ENCODE measurements at places on chromosomes 16 and 17.

DNA sequence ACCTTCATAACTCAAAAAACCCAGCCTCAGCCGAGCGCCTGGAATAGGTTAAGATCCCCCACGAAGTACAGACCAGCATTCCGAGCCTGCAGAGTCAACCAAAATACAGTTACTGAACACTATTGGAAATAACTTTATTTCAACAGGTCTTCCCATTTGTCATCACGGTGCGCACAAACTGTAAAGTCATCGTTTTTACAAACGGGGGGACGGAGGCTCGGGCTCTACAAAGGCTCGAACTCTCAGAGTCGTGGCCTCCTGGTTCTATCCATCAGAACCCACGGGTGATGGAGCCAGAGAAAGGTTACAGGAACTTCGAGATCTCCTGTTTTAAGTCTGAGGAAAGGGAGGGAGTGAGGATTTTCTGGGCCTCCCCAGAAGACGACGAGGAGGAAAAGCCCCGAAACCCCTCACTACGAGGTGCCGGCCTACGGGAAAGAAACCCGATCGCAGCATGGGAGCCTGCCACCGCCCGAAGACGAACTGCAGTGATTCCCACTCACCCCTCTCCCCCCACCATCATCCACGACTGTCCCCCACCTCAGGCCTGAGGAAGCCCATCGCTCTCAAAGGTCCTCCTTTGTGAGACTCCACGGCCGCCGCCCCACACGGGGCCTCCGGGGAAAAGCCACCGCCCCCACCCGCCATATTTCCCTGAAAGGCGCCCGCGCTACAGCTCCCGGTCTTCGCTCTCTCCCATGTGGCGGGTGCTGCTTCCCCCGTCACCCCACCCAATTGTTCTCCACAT is 917 bp downstream of the YWHAE start:
- peak; percentile 52 for DNase-seq

- DNase-seq: no peak
Observed at GRCh38 chr17:31673076-31673475, 186.0 kb downstream of the COPRS start.

DNA sequence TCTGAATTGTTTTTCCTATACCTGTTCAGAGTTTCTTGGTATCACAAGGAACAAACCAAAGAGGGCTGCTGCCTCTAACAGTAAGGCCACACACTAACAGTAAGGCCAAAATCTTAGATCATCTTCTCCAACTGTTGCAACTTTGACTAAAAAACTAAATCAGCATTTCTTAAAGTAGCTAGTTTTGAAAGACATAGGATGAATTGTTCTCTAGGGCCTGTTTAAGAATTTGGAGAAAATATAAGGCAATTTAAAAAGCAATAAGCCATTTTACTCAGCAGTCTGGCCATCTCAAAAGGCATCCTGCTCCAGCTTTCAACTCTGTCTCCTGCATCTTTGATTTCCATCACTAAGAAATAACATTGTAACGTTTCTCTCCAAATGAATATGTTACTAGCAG is 105.0 kb upstream of the MON1B start:
- DNase-seq: no peak

- no peak for DNase-seq
Observed at GRCh38 chr16:90033387-90033786, 14.1 kb upstream of the DBNDD1 start.

- peak; percentile 23 for DNase-seq
Observed at GRCh38 chr17:44828919-44829522, 1.1 kb downstream of the GJC1 start.

DNA sequence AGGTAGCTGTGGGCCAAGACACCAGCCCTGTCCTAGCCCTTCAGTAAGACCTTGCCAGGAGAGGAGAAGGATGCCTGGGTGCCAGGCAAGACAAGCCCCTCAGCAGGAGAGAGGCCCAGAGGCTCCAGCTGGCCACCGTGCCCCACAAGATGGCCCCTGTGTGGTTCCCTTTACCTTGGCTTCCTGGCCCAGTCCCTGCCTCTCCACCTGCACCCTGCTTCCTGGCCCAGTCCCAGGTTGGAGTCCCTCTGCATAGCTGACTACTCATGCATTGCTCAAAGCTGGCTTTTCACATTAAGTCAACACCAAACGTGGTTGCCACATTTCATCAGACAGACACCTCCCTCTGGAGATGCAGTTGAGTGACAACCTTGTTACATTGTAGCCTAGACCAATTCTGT is 4.0 kb downstream of the SYNGR3 start:
- DNase-seq: no peak

DNA sequence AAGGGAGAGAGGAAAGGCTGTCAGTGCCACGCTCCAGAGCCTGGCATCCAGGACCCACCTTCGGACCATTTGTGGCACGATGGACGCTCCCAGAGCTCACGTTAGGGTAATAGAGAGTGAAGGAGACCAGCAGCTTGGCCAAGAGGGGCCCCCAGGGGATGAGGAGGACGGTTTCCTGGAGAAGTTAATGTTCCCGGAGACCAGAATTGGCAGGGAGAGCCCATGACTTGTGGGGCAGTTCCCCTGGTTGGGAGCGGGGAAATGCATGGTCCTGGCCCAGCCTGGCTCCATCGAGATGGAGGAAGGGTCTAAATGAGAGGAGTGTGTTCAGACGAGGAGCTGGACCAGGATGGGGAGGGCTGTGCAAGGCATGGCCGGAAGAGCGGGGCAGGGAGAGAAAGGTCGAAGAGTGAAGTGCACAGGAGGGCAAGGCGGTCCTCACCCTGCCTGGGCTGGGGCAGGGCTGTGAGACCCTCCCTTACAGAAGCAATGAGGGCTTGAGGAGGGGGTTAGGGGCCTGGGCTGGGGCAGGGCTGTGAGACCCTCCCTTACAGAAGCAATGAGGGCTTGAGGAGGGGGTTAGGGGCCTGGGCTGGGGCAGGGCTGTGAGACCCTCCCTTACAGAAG is 2.9 kb upstream of the HIC1 start:
- DNase-seq: no peak

DNA sequence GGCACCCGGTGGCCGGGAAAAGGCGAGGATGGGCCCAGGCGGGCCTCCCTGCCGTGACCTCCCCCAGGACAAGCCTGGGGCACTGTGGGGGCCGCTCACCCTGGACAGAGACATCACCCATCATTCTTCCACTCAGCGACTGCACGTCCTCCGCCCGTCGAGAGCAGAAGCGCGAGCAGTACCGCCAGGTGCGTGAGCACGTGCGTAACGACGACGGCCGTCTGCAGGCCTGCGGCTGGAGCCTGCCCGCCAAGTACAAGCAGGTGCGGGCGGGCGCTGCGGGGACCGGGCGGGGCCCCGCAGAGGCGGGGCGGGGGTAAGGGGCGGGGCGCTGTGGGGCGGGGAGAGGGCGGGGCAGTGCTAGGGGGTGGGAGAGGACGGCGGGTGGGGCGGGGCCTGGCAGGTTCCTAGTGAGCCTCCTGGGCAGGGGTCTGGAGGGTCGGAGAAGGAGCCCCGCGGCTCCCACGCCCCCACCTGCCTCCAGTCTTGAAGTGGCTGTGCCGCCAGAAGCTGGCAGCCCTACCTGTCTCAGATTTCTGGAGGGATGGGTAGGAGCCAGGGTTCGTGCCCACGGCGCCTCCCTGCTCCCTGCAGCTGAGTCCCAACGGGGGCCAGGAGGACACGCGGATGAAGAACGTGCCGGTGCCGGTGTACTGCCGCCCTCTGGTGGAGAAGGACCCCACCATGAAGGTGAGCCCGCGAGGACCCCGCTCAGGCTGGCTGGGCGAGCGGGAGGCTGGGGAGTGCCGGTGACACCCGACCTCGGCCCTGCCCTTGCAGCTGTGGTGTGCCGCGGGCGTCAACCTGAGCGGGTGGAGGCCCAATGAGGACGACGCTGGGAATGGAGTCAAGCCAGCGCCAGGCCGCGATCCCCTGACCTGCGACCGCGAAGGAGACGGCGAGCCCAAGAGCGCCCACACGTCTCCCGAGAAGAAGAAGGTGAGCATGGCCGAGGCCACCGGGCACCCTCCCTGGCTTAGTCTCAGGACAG is 7.5 kb downstream of the NME3 start:
- no peak for DNase-seq

DNA sequence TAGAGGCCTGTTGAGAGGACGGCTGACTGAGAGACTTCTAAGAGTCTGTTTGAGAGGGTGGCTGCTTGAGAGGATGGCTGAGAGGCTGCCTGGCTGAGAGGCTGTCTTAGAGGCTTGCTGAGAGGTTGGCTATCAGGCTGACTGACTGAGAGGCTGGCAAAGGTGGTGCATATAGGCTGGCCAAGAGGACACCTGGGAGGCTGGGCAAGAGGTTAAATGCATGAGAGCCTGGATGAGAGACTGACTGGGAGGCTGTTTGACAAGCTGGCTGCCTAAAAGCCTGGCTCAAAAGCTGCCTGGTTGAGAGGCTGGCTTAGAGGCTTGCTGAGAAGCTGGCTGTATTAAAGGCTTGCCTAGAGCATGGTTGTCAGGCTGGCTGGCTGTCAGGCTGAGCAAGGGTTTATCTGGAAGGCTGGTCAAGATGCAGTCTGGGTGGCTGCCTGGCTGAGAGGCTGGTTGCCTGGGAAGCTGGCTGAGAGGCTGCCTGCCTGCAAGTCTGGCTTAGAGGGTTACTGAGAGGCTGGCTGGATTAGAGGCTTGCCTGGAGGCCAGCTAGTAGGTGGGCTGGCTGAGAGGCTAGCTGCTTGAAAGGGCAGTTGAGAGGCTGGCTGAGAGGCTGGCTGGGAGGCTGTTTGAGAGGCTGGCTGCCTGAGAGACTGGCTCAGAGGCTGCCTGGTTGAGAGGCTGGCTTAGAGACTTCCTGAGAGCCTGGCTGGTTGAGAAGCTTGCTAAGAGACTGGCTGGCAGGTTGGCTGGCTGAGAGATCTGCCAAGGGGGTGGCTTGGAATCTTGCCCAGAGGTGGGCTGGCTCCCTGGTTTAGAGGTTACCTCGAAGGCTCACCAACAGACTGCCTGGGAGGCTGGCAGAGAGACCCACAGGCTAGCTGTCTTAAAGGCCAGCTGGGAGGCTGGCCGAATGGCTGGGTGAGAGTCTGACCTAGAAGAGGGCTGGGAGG is 38.3 kb upstream of the ACSM2B start:
- no peak for DNase-seq

DNA sequence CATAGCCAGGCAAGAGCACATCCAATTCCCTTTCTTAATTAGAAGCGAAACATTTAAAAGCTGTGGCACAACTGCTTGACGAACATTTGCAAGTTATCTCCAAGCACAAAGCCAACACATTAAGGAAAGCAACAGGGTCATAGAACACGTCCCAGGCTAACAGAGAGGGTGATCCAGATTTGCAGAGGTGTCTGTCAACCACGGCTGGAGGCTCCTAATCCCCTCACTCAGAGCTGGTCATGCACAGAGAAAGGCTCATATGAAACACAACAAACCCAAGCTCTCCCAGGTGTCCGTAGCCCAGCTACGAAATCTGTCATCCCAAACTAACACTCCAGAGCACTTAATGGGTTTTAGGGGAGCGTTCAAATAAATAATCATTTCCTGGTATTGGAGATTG is 276.1 kb downstream of the SLC39A11 start:
- DNase-seq: no peak

GRCh38 chr17:4834681-4835020 is 1.5 kb downstream of the MINK1 start:
- DNase-seq: no peak

- DNase-seq: no peak
Observed at GRCh38 chr16:89368604-89369249, 121.6 kb downstream of the ANKRD11 start.

- DNase-seq: no peak
Observed at GRCh38 chr17:62790564-62790986, 17.5 kb downstream of the MARCHF10 start.

GRCh38 chr17:71764505-71764904 is 356.3 kb upstream of the SOX9 start:
- DNase-seq: no peak

DNA sequence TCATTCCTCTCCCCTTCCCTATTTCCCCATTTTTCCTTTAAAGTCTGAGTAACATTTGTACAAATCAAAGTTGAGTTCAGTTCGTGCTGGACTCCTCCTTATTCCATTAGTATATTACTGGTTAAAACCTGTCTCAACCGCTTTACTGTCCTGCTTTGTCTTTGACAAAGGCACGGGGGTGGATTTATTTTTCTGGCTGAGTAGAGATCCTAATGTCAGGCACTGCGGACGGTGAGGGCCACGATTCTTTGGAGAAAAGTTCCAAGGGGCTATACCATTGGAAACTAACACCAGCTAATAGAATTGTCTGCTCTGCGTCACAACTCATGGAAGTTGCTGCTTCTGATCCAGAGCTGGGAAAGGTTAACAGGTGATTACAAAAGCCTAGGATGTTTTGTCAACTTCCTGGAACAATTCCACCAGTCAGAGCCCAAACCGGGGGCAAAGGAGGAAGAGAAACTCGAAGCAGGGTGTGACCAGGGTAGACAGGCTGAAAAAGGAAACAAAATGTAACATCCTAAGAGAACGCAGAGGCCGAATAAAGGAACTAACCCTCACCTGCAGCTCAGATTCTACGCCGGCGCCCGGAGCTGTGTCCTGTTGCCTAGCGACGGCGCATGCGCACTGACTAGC is 12.4 kb downstream of the TAT start:
- no peak for DNase-seq

DNA sequence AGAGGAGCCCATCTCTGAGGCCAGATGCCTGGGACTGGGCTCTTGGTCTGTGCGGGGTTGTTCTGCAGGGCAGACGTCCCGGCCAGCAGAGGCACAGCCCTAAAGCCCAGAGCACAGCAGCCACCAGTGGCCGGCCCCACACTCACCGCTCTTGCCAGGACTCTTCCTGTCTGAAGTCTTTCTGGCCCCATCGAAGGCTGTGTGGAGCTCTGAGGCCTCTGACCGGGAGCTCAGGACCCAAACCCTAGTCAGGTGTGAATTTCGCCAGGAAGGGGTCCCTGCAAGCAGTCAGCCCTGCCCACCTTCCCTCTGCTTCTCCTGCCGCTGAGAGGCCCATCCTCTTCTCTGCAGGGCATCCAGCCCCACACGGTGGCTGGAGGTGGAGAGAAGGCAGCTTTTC is 10.7 kb downstream of the ACSF3 start:
- DNase-seq: no peak

- no peak for DNase-seq
Observed at GRCh38 chr16:71426069-71426879, 15.6 kb downstream of the TLE7 start.

- no peak for DNase-seq
Observed at GRCh38 chr16:29962344-29962994, 590 bp downstream of the TMEM219 start.

GRCh38 chr17:40699853-40700252 is 3.7 kb downstream of the KRT24 start:
- DNase-seq: no peak

DNA sequence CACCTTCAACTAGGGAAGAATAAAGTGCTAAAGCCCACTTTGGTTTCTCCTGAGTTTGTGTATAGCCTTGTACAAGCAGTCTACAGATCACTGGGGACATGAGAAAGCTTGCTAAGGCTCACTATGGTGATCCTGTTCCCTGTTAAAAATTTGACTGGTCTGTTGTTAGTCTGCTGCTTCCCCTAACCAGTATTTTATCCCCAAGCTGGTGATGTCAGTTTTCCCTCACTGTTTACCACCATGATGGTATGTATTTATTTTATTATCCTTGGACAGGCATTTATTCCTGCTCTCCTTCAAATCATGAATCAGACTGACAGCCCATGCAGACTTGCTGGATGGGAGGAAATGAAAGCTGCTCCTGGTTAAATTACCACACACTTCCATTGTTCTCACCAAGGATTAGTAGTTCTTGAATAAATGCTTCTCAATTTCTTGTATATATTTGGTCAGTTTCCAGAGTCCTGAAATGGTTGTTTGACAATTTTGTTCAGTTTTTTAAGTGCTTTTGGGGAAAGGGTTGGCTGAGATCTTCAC is 99.6 kb downstream of the CA4 start:
- no peak for DNase-seq

Data from GDM1 (cell line).